ENCODE measurements at places on chromosomes 4 and X.

DNA sequence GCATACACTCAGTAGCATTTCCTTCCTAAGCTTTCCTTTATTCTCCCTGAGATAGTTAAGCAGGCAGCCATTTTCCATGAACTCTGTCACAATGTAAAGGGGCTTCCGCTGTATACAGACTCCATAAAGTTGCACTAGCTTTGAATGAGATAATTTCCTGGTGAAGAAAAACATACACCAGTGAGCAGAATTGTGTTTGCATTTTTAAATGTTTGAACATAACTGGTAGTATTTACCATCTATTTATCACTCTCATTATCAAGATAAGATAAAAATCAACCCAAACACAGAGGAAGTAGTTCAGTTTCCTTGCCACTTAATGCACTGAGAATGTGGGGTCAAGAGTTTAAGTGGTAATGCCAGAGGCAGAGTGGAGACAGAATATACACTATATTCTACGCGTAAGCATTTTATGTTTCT is 54.1 kb downstream of the TXK start:
- no peak for DNase-seq

- no peak for DNase-seq
Observed at GRCh38 chr4:182010876-182011275, 232.3 kb upstream of the TENM3 start.

DNA sequence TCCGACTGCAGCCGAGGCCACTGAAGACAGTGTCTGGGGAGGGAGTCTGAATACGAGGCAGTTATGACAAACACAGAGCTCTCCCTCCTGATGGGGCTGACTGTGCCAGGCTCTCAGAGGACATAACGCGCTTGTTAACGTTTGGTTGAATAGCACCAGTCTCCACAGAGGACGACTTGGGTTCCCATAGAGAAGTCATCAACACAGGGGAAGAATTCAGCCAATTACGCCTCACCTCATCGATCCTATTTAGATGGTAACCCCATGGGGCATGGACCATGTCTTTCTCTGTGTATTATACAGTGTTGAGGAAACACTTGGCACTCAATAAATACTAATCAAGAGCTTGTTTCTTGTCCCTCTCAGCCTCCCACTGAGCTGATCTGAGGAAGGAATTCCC is 642.6 kb upstream of the LCORL start:
- DNase-seq: no peak

DNA sequence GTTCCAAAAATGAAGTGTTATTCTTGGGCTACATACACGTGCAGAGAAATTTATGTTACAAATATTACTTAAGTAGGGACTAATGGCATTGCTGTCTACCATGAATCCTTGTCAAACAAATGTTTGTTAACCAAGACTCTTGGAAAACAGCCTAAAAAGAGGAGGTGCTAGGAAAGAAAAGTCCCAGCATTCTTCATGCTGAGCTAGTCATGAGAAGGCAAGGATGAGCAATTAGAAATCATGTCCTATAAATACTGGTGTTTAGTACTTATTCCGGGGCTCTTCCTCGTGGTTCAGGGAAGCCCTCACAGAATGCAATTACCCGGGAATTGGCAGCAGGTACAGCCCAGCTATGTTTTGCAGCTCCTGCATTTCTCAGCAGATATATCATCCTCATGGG is 378.1 kb upstream of the FTHL17 start:
- no peak for DNase-seq
